ENCODE measurements at places on chromosomes 6 and 20.
A peak's percentile ranks its signal among the peaks of the same experiment; 100 is the strongest.

GRCh38 chr6:148359228-148359627, 16.6 kb downstream of the SASH1 start:
- DNase-seq, result no peak

- DNase-seq, result no peak
Measured at GRCh38 chr6:135525594-135525993, 28.1 kb upstream of the AHI1 start.

GRCh38 chr20:45085289-45085688, 15.6 kb downstream of the KCNS1 start:
- DNase-seq, result no peak

DNA sequence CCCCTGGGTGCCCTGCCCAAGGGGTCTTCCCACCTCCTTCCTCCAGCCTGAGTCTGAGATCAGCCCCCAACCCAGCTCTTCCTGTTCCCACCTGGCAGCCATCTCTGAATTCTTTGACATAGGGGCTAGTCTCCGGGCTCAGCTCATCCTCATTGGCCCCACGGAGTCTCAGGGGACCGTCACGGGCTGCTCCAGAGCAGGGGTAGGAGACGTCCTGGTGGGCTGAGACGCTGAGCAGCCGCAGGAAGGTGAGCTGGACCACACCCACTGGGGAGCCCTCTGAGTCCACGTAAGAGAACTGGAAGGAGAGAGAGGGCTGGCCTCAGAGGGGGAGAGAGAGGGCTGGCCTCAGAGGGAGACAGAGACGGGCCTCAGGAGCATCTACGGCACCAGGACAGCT, 28.1 kb downstream of the COL11A2 start:
- DNase-seq, result no peak

DNA sequence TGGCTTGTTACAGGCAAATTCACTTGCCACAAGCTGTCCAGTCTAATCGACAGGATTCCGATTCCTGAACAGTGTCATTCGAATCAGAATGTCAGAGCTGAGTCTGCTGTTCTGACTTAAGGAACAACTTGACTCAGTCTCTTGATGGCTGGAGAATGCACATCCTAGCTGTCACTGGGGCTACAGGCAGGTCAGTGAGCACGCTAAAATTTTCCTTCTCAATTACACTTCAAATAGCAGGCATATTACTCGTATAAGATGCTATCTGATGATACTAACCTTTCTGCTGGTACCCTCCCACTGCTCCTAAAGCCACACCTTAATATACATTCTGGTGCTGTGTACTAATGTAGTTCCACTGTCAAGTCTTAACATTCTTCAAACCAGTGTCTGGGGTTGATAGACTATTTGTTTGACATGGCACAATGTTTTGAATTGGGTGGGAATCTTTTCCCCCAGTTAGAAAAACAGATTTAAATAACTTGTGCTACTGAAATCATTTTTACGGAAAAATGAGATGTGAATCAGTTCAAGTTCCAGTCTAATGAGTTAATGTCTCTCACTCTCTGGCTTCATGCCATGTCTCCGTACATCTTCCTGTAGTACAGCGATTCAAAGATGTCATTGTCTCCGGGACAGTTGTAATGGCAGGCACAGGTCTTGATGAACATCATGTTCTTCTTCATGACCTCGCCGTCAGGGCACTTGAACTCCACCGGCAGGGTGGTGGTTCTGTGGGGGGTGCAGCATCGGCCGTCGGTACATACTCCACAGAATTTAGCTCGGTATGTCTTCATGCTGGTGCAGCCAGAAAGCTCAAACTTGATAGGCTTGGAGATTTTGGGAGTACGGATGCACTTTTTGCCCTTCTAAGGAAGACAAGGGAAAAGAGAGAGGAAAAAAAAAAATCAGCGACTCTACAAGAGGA, 2.2 kb downstream of the CCN2 start:
- no peak for DNase-seq

DNA sequence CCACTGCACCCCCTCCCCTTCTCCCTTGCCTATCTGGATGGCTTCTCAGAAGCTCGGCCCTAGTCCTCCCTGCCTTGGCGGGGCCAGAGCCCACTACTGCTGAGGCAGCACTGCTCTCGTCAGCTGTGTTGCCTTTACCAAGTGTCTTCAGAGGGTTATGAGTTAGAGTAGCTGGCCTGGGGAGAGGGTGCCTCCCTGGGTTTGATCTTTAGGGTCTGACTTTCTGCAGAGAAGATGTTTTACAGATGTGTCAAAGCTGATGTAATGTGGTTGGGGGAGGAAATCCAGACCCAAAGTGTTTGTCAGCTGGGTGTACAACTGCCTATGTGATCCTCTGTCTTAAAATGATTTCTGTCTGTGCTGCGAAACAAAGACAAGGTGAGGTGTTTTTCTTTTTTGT, 30.4 kb upstream of the PI16 start:
- peak; percentile 61 for DNase-seq

- no peak for DNase-seq
Measured at GRCh38 chr20:49647550-49647949, 66.1 kb downstream of the B4GALT5 start.

DNA sequence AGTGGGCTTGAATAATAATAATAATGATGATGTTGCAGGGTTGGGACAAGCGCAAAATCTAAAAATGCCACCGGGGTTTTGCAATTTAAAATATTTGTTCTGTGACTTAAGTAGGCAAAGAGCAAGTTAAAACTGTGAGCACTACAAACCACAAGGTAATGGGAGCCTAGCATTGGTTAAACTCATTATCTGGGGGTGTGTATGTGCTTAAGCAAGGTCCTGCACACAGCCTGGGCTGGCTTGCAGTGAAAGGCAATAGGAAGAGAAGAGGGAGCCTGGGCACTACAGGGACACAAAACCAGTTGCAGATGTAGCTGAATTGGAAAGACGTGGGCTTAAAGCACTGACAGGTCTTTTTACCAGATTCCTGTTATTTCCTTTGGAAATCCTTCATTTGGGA, 11.7 kb downstream of the SIM1 start:
- DNase-seq, result no peak
